ENCODE measurements at places on chromosomes 7 and 10.

GRCh38 chr10:130492266-130492934 is 356.2 kb downstream of the GLRX3 start:
- DNase-seq = no peak

GRCh38 chr10:3625959-3626751 is 158.9 kb downstream of the KLF6 start:
- DNase-seq = no peak

DNA sequence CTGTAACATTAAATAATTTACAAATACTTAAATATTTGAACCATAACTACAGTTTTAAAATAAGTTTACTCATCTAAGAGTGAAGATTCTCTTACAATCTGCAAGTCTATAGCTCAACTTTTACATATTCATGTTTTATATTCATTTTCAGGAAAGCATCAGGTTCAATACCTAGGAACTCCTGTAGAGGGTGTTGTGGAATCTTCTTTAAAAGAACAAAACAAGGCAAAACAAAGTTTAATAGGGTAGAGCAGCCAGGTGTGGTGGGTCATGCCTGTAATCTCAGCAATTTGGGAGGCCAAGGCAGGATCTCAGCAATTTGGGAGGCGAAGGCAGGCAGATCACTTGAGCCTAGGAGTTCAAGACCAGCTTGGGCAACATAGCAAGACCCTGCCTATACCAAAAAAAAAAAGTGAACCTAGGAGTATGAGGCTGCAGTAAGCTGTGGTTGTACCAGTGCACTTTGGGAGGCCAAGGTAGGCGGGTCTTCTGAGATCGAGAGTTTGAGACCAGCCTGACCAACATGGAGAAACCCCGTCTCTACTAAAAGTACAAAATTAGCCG is 45.1 kb downstream of the ST8SIA6 start:
- DNase-seq = no peak

- no peak for DNase-seq
Observed at GRCh38 chr7:21064698-21065648, 278.3 kb upstream of the SP8 start.

DNA sequence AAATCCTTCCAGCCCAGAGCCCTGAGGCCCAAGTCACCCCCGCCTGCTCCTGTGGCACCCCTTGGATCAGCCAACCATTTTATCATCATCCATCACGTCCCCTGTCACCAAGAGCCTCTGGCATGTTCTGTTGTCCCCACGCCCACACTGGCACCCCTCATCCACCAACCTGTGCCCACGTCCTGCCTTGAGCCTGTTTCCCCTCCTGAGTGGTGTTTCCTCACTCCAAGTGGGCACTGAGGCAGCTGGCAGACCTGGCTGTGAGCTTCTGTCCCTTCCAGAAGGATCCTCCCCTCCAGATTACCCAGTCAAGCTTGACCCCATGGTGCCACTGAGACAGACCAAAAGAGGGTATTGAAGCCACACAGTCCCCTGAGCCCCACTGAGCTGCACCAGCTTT is 71.4 kb upstream of the ANTXRL start:
- no peak for DNase-seq

Data from HFF-Myc (cell line).